ENCODE measurements at places on chromosomes 3 and 15.
A peak's percentile ranks its signal among the peaks of the same experiment; 100 is the strongest.

- DNase-seq = no peak
These were observed 58.9 kb upstream of the CBLB start for GRCh38 chr3:105927741-105928140.

DNA sequence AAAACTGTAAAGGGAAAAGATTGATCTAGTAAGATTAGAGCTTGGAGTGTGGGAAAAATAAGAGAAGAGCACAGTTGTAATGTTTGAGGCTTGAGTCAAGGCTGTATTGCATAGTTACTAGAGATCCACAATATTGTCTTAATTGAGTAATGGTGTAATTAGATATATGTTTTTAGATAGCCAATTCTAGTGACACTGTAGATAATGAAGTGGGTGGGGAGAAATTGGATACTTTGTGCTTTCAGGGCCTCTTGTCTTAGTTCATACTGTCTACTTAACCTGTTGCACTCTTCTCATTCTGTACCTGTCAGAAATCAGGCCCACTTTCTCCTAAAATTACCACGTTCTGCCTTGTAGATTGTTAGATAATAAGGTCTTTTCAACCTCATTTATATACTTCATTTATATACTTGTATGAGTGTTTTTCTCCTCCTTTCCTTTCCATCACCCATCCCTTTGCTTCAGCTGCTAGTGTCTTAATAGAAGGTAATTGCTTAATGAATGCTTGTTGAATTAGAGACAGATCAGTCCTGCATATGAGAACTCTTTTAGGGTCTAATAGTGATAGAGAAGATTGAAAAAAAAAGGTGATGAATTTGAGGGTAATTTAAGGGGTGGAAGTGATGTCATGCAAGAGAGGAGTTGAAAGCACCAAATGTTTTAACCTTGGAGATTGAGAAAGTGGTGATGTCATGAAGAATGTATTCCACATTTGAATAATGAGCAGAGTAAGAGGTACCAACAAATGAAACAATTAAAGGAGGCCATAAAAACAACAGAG lies 32.0 kb downstream of the PIK3CA start:
- DNase-seq = no peak

- DNase-seq = no peak
These were observed 333.2 kb upstream of the TRIM42 start for GRCh38 chr3:140344601-140345205.

GRCh38 chr3:35215525-35216500 lies 423.5 kb upstream of the ARPP21 start:
- no peak for DNase-seq

GRCh38 chr15:31609258-31609681 lies 282.6 kb downstream of the KLF13 start:
- no peak for DNase-seq

GRCh38 chr15:78257681-78258080 lies 6.7 kb upstream of the DNAJA4 start:
- DNase-seq = no peak

- DNase-seq = peak; percentile 54
These were observed 82.6 kb upstream of the ATP11B start for GRCh38 chr3:182710557-182711157.

DNA sequence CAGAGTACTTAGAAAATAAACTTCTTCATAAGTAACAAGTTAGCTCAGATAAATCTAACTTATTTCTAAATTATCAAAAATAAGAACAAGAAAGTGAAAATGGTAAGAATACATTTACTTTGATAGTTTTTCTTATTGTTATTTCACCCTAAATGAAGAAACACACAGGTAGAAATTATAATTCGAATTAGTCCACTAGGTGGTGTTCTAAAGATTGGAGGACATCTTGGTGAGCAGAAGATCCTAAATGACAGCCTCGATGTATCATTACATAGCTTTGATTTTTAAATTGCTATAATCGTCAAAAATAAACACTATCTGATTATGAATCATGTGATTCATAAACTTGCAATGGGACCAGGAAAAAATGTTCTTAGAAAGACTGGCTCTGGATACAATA lies 280.8 kb upstream of the UBE2E2 start:
- peak; percentile 17 for DNase-seq

- no peak for DNase-seq
These were observed 169.4 kb downstream of the TBC1D2B start for GRCh38 chr15:77907824-77908751.

DNA sequence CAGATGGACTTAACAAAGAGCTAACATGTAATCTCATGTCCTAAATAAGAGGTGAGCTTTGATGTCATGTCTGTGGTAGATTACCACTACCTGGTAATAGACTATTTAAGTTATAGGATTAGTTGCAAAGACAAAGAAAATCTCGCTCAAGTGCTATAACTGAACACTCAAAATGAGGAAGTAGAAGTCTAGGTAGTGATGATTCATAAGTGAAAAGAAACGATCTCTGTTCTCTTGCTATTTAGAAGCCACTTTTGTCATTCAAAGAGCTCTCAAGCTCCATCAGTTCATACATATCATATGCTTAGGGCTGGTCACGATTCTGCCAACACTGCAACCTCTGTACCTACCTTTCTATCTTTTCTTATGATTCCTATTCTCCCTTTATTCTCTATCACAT lies 110.9 kb downstream of the EDEM1 start:
- DNase-seq = peak; percentile 35

GRCh38 chr3:120688121-120688520 lies 6.1 kb upstream of the HGD start:
- DNase-seq = no peak

DNA sequence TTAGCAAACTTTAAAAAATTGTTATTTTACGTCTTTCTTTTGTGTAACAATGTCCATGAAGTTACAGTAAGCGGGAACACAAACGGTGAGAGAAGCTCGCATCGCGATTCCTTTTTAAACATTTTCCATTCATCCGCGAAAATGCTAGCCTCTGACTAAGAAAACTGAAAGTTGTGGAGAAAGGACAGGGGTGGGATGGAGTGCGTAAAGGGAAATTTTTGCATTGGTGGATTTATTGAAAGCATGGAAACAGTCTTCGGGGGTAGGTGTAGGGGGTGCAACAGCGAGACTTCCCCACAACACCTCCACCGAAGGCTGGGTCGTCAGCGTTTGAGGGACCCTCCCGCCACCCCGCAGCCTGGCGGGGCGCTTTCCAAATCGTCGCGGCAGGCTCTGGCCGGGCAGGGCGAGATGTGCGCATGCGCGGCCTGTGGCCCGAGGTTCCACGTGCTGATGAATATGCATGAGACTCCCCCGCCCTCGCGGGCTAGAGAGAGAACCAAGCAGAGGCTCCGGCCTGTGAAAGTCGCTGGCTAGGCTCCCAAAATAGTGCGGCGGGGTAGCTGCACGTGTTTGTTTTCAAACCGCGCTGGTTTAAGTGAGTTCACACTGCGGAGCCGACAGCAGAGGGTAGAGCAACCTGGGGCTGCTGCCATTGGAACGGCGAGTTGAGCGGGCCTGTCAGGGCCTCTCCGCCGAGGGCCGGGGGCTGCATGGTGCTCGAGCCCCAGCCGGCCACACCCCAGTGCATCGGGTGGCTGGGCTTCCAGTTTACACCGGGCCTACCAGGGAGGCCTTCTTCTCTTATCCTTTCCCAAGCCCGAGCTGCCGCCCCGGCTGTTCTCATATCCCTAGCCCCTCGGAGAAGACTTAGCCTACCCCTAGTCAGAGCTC lies 9.9 kb downstream of the ZIC1 start:
- DNase-seq = peak; percentile 74

GRCh38 chr15:70717237-70717793 lies 46.0 kb downstream of the UACA start:
- no peak for DNase-seq

DNA sequence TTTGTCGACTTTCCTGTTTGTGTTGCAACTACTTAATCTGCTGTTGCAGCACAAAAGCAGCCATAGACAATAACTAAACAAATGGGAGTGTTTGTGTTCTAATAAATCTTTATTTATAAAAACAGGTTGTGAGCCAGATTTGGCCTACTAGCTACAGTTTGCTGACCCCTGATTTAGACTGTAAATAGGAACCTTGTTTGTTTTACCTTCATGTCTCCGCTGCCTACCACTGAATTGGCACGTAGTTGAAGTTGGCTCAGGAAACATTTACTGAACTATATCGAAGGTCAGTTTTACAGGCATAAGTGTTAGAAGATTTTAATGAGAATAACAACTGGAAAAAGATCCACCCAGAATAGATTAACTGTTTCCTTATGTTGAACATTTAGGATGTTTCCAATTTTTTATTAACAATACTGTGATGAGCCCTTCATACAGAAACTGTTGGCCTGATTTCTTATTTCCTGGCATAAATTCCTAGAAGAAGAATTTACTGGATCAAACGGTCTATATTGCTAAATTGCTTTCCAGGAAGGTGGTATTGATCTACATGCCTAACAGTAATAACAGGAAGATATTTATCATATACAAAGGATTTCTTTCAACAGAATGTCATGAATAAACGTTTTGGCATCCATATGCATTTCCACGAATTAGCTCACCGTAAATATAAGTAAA lies 156.2 kb upstream of the NR2E3 start:
- DNase-seq = no peak

DNA sequence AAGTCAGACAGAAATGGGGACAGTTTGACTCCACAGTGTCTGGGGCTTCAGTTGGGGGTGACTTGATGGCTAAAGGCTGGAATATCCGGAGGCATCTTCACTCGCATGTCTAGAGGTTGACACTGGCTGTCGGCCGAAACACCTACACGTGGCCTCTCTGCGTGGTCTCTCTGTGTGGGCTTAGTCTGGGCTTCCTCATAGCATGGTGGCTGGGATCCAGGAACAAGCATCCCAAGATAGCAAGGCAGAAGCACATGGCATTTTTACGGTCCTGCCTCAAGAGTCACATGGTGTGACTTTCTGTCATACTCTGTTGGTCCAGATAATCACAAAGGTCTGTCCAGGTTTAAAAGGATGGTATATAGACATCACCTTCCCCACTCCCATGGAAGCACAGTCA lies 34.5 kb downstream of the MAGI1 start:
- DNase-seq = no peak
